Stimulated activated CD4-positive, alpha-beta T cell treated with anti-CD3 and anti-CD28 coated beads, Interleukin-15, amount 100 ng/mL, for 24 hours (primary cell): ENCODE measurements at places on chromosomes 1 and 21.
A peak's percentile ranks its signal among the peaks of the same experiment; 100 is the strongest.

DNA sequence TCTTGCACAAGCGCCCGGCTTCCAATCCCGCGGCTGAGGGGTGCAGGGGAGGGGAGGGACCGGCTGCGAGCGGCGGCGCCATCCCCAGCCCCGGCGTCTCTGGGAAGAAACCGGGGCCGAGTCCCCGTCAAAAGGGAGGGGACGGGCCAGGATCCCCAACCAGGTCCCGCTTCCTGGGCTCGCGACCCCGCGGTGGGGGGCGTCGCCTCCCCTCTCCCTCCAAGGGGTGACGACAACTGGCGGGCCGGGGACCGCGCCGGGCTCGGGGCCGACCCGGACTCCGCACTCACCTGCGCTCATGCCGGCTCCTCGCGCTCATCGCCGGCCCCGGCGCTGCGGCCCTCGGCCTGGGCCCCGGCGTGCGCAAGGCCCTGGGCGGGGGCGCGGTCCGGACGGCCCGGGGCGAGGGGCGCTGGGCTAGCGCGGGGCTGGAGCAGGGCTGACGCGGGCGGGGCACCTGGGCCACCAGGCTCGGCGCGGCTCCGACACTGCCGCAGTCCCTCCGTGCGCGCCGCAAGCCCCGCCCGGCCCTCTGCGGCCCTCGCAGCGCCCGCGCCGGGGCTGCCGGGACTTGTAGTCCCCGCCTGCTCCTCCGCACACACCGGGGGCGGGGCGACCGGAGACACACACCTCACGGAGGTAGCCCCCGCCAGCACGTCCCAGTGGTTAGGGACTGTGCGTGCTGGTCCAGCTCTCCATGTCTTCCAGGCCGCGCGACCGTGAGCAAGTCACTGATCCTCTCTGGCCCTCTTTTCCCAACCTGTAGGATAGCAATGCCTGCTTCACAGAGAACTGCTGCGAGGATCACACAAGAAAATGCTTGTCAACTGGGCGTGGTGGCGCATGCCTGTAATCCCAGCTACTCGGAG is at the start of gene ATP13A2:
Gene ATP13A2, minus strand, starts transcription at position 490 of the 869 bp plus-strand sequence. Its CDS starts 190 bp downstream, at position 300.
- DNase-seq: peak; percentile 89

GRCh38 chr1:17046334-17046657 is 7.5 kb downstream of the SDHB start:
- no peak for DNase-seq

- no peak for DNase-seq
Observed at GRCh38 chr1:10208537-10208936, 1.8 kb upstream of the KIF1B start.

GRCh38 chr1:52426371-52426770 is 22.0 kb downstream of the PRPF38A start:
- DNase-seq: no peak

- no peak for DNase-seq
Observed at GRCh38 chr1:204633665-204634064, 51.9 kb downstream of the LRRN2 start.

- DNase-seq: no peak
Observed at GRCh38 chr21:18424276-18424675, 20.7 kb upstream of the TMPRSS15 start.

- no peak for DNase-seq
Observed at GRCh38 chr1:183881387-183882131, 76.6 kb downstream of the RGL1 start.

DNA sequence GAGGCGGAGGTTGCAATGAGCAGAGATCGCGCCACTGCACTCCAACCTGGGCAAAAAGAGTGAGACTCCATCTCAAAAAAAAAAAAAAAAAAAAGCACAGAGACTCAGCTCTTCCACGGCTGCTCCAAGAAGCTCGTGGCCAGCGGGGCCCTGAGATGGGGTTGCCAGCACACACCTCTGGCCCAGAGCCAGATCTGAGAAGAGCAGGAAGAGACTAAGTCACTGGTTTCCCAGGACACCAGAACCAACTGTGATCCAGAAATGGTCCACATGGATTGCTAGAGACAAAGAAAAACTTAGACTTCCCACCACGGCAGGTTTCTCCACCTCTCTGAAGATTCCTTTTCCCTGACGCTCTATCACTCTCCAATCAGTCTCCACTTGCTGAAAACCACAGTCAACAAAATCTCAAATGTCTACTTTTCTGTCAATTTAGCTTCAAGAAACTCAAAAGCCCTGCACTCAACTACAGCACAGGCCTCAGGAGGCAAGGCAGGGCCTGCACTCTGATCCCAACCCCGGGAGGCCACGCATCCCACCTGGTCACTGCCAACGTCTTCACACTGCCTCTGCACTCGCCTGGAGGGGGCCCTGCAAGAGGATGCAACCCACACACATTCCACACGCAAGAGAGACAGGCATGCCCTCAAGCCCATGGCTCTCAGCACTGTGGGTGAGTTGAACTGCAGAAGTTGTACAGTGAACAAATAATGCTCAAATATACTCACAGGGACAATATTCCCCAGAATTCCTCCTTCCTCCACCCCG is 79.0 kb downstream of the NPHP4 start:
- DNase-seq: no peak

DNA sequence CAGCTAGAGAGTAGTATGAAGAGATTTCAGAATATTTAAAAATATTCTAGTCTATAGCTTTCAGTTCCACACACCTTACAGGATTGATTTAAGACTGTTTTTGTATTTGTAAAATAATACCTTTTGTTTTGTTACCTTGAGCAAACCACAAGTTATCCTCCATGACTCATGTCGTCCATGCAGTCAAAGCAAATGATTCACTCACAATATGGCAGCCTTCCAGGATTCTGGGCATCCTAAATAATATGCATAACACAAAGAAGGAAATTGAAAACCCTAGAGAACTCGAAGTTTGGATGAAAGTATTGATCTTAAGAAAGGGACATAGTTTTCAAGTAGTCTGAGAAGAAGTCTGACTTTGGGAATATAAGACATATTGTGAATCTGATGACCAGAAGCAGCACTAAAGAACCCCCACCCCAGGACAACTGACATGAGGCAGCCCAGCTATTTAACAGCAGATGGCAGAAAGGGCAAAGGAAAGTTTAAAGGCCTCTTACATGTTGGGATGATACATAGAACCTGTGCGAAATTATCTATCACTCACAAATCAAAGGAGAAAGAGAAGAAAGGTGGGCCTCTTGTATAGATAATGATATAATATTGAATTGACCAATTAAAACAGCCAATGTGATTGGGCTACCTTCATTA is 857.9 kb downstream of the BRINP3 start:
- DNase-seq: no peak

DNA sequence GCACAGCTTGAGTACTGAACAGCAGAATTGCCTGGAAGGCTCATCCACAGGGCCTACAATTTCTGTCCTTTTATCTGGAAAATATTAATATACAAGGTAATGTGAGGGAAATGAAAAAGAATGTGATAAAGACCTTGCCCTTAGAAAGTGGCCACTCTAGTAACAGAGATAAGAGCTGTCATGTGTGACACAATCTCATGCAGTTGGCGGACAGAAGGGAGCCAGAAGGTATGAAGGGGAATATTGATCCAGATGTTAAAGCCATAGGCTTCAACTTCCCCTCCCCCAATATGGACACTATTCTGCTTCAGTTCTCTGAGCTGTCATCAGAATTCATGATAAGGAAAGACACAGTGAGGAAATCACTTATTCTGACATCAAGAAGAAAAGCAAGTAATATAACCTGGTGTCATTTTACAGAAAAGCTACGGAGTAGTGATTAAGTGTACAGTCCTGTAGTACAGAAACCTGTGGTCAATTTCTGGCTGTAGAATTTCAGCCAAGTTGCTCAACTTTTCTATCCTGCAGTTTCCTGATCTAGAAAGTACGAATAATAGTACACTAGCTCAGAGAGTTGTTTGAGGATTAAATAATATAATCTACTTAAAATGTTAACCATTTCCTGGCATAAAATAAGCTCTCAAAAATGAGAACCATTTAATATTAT is 572.1 kb downstream of the DPYD start:
- no peak for DNase-seq

DNA sequence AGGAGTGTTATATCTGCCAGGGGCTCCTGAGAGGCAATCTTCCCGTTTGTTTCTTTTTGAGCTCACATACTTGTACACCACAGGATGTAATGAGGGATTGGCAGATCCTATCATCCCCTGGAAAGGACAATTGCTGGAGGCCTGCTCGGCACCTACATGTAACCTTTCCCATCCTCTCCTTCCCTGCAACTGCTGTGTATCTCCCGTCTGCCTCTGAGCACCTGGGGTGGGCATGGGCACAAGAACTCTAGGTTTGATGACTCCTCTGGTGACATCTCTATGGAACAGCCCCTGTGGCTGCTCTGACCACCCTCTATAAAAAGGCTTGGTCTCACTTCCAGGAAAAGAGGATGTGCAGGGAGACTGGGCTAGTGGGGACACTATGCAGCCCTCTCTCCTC is 25.0 kb upstream of the SMIM12 start:
- no peak for DNase-seq

- no peak for DNase-seq
Observed at GRCh38 chr21:42341776-42342542, 8.8 kb downstream of the TFF2 start.

DNA sequence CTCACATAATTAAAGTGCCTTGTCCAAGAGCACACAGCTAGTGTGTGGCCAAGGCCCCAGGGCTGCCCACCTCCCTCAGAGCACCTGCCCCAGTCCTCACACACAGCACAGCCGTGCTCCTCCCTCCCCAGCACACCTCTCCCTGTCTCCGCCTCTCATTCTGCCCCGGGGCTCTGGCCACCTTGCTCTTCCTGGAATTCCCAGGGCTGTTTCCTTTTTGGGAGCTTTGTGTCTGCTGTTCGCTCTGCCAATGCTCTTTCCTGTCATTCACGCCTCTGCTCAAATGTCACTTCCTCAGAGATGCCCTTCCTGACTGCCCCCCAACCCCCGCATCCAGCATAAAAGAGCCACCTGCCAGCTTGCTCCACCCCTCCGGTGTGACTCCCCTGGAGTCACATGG is 13.3 kb downstream of the SLC6A17 start:
- DNase-seq: no peak

DNA sequence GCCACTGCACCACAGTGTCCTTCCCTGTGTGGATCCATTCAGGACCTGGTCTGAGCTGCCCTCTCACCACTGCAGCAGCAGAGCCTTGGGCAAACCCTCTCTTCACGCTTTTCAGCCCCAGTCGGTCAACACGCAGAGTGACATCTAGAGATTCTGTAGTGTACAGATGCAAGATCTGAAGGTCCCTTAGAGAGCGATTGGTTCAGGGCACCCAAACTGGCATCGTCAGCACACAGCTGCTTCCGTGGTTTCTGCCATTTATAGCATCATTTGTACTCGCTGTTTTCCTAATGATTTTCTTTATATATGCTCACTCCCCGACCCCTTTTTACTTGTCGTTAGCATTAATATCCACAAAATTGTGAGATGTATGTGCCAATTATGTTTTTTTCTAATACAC is 1.5 kb upstream of the ASCL5 start:
- DNase-seq: no peak

- DNase-seq: no peak
Observed at GRCh38 chr1:211287218-211287617, 28.1 kb downstream of the RCOR3 start.

DNA sequence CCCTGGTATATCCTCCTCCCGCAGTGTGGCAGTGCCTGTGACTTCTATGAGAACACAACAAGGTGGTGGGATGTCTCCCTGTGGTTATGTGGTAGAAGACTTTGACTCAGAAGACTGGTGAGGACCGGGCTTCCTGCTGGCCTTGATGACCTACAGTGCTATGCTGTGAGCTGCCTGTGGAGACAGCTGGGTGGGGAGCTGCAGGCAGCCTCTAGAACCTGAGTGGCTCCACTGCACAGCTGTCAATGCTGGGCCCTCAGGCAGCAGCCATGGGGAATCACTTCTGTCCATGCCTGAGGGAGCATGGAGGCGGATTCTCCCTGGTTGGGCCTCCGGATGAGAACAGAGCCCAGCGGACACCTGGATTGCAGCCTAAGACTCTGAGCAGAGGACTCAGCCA is 14.9 kb downstream of the SLC1A7 start:
- DNase-seq: no peak

DNA sequence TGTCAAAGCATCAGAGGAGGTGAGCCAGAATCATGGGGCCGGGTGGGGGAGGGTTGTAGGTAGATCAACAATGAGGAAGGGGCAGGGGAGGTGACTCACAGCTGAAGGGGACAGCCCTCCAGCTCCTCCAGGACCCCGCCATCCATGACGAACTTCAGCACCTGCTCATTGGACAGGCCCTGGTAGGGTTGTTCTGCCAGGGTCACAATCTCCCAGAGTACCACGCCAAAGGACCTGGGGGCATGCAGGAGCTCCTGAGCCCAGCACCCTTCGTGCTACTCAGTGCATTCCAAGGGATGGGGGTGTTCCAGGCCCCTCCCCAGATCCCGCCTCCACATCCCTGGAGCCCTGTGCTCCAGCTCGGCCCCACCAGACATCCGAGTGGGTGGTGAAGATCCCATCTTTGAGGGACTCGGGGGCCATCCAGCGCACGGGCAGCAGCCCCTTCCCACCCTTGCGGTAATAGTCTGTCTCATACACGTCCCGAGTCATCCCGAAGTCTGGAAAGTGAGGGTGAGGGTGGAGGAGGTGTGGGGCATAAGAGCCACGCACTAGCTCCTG is 17.5 kb downstream of the INSRR start:
- no peak for DNase-seq

- no peak for DNase-seq
Observed at GRCh38 chr1:115650961-115651360, 9.2 kb downstream of the VANGL1 start.

GRCh38 chr1:181992072-181992471 is 69.4 kb downstream of the ZNF648 start:
- no peak for DNase-seq

- peak; percentile 51 for DNase-seq
Observed at GRCh38 chr1:198649968-198650338, 11.1 kb downstream of the PTPRC start.

DNA sequence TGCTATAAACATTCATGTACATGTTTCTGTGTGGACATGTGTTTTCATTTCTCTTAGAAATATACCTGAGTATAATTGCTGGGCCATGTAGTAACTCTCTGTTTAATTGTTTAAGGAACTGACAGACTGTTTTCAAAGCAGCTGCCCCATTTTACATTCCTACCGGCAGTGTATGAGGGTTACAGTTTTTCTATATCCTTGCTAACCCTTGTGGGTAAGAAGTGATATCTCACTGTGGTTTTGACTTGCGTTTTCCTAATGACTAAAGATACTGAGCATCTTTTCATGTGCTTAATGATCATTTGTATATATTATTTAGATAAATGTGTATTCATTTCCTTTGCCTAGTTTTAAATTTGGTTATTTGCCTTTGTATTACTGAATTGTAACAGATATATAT is 81.7 kb downstream of the DNM3 start:
- no peak for DNase-seq

- DNase-seq: no peak
Observed at GRCh38 chr1:59673573-59674450, 140.9 kb upstream of the HOOK1 start.

DNA sequence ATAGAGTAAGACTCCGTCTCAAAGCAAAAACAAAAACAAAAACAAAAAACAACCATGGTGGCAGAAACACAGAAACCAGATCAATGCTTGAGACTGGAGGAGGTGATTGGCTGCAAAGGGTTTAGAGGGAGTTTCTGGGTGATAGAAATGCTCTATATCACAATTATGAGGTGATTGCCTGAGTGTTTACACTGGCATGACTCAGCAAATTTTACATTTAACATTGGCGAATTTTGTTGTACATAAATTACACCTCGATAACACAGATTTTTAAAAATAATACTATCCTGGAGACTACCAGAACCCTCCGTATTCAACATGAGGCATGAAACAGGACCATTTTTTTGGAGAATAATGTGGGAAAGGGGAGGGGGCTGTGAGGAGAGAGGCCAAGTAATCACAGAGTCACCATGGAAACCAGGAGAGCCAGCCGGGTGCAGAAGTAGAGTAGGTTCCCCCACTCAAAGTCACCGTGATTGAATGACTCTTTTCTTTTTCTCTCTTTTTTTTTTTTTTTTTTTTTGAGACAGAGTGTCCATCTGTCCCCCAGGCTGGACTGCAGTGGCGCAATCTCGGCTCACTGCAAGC is 24.3 kb downstream of the HEYL start:
- no peak for DNase-seq
